ENCODE measurements at places on chromosomes 5 and 9.
A peak's percentile ranks its signal among the peaks of the same experiment; 100 is the strongest.

- DNase-seq = no peak
These were observed at the start of gene CXXC5 for GRCh38 chr5:139648205-139649081. TSS of gene CXXC5 (plus strand) at chr5:139648349. CDS start at chr5:139680524, 32,175 bp downstream.

- DNase-seq = no peak
These were observed 620.3 kb upstream of the WWC1 start for GRCh38 chr5:167671176-167671575.

DNA sequence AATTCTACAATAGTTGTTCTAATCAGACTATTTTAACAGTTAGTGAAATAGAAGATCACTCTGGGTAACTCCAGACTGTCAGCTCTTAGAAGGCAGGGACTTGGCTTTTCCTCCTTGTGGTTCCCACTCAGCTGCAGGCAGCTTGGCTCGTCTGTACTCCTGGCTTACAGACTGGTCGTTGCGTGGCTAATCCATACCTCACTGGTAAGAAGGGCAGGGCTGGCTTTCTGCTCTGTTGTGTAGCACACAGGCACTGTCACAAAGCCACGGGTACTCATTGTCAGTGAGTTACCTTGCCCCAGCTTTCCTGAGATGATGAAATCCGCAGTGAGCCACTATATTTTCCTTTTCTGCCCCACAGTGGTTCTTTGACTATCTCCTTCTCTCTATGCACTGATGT, 1.8 kb upstream of the PRLR start:
- no peak for DNase-seq

- no peak for DNase-seq
These were observed 47.9 kb downstream of the NDUFAF2 start for GRCh38 chr5:60992871-60993270.

DNA sequence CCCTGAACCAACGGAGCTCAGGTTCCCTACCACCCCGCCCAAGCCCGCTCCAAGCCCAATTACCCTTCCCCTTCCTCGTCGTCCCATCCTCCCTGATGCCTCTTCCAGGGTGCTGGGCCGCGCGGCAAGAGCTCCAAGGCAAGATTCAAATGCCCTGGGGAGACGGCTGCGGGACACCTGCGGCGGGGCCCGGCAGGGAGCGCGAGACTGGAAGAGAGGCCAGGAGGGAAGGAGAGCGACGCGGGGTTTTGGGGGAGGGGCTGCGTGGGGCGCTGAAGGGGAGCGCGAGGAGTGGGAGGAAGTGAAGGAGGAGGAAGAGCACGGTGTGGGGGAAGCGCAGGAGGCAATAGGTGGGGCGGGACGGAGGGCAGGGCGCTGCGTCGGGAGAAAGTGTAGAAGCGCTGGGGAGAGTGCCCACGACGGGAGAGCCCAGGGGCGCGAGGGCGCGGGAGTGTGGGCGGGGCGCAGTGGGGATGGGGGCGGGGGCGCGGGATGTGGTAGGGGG, 975 bp upstream of the NXNL2 start:
- DNase-seq = no peak

- DNase-seq = no peak
These were observed 67.0 kb downstream of the ZNF366 start for GRCh38 chr5:72440207-72440638.

GRCh38 chr5:41735213-41735612, 135.0 kb downstream of the OXCT1 start:
- no peak for DNase-seq

- DNase-seq = no peak
These were observed 173.0 kb downstream of the OLFM1 start for GRCh38 chr9:135260221-135261180.

DNA sequence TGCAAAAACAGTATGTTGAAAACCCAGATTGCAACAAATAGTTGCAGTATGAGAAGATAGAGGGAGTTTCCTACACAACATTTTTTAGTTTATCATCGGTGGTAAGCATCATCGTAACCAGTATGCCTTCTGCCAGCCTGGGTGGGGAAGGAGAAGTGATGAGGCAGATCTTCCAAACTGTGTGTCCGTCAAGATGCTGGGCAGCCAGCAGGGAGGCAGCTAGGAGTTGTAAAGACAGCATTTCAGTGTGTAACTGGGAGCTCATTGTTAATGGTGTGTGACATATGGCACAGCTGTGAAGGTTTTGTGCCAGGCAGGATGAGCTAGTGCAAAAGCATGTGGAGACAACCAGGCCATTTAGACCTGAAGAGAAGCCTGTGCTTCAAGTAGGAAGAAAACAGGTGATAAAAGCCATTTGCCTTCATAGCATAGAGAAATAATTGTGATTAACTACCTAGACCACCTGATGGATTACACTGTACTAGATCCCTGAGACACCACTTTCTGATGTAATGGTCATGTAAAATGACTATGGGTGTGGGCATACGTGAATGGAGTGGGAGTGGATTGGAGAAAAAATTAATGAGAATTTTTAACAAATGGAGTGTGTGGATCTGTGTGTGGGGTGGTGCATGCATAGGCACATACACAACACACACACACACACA, 347.0 kb upstream of the ADAMTSL1 start:
- no peak for DNase-seq

- DNase-seq = no peak
These were observed 125.5 kb upstream of the IFNE start for GRCh38 chr9:21607576-21607975.

- DNase-seq = no peak
These were observed 64.6 kb downstream of the GABRB2 start for GRCh38 chr5:161481922-161482321.

DNA sequence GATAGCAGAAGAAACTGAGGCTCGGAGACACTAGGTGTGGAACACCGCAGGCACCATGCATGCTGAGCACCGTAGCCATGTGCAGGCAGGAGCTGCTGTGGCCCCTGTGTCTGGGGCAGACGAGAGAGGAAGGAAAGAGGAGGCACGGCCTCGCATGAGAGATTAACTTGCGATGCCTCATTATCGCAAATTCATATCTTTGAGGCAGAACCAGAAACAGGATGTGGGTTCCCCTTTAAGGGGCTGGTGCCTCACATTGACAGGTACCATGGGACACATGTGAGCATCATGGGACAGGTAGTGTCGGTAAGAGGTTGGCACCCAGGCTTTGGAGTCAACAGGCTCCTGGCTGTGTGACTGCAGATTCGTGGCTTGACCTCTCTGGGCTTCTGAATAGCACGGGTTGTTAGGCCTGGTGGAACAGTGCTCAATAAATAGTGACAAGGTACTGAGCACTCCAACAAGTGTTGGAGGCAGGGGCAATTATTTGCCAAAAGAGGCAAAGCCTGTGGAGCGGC, 40.8 kb downstream of the NAIF1 start:
- peak; percentile 80 for DNase-seq

DNA sequence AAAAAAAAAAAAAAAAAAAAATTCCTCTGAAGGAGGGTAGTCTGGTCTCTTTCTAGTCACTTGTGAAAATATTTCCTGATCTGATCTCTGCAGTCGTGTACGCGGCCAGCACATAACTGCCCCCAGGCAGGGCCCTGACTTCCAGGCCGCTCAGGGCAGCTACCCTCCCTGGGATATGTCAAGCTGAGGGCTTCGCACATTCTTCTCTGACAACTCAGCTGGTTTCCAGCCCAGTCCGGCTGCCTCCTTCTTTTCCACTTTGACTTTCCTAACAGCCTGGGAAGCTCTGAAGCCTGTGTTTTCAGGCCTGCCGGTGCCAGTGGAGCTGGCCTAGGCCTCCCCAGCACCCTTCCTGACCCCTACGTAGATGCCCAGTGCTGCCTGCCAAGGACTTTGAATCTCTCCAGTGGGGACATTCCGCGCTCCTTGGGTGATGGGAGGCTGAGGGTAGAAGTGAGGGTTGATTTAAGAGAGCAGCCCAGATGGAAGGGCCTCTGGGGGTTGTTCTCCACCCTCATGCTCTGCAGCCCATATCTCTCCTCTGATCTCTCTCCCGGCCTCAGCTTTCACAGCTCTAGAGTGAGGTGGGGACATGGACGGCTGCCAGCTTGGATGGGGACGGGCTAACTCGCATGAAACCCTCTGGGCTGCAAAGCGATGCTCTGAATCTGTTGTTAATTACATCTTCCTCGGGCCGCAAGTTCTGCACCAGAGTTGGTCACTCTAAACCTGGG, 20.7 kb downstream of the COL5A1 start:
- DNase-seq = no peak

DNA sequence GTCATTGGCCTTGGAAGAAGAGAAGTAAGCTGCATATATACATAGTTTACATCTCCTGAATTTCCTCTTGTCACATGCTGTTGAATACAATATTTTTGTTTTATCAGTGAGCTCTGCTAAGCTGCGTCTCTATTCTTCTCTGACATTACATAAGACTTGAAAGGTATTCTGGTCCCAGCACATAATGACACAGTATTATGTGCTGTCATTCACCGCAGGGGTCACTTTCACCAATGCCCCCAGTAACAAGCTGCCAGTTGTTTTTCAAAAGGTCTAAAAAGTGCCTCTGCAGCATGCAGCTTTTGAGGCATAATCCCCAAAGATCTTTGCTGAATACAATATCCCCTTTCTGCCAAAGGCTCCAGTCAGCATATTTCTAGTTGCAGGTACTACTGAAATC, 349.0 kb upstream of the FAM174A start:
- DNase-seq = no peak

- DNase-seq = no peak
These were observed 157.5 kb upstream of the FSTL4 start for GRCh38 chr5:133769842-133770241.

- no peak for DNase-seq
These were observed 1.6 kb downstream of the FER start for GRCh38 chr5:108749128-108749861.

DNA sequence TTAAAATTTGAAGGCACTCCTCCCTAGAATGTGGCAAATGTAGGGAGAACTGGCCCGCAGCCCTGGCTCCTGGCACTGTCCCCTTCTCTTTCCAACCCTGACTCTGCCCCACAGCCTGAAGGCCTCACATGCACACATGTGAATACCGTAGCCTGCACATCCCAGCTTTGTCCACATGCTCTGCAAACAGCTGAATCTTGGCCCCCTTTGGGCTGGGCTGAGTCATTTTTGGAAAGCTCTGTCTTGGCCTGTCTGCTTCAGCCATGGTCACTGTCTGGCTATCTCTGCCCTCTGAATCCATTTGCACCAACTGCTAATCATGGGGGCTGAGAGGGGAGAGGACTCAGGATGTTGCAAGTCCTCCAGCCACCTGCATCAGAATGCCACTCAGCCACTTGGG, 22.1 kb upstream of the GALNT10 start:
- DNase-seq = no peak

GRCh38 chr5:179467441-179467840, 82.9 kb upstream of the RUFY1 start:
- no peak for DNase-seq

DNA sequence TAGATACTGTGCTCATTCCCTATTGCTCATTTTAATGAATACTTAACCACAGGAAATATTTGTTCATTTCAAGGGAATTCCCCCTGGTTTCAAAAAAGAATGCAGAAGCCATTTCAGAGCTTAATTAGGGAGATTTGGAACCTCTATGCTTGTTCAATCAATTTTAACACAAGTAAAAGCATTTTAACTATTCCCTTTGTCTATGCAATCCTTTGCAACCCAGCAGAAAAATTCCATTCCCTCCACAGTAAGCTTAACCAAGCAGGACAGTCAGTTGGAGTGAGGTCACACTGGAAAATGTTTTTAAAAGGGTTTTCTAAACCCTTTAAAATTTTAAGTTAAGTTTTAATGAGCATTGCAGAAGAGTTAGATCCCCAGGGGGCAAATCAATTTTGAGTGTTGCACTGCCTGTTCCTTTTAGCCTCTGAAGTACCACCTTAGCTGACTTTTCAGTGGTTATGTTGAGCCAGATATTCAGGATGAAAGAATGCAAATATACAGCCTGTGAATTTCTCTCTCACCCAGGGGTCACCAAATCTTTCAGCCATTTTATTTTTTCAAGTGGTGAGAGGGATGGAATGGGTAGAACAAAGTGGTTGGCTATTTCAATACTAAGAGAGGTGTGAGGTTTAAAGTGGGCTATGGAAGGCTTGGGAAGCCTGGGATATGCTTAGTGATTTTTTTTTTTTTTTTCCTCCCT, 356.2 kb upstream of the NUDT12 start:
- no peak for DNase-seq

- no peak for DNase-seq
These were observed 227.9 kb downstream of the ESM1 start for GRCh38 chr5:54757541-54757940.

GRCh38 chr9:20349568-20349967, 272.7 kb downstream of the MLLT3 start:
- DNase-seq = no peak

GRCh38 chr5:58108511-58108910, 351.4 kb downstream of the PLK2 start:
- no peak for DNase-seq

DNA sequence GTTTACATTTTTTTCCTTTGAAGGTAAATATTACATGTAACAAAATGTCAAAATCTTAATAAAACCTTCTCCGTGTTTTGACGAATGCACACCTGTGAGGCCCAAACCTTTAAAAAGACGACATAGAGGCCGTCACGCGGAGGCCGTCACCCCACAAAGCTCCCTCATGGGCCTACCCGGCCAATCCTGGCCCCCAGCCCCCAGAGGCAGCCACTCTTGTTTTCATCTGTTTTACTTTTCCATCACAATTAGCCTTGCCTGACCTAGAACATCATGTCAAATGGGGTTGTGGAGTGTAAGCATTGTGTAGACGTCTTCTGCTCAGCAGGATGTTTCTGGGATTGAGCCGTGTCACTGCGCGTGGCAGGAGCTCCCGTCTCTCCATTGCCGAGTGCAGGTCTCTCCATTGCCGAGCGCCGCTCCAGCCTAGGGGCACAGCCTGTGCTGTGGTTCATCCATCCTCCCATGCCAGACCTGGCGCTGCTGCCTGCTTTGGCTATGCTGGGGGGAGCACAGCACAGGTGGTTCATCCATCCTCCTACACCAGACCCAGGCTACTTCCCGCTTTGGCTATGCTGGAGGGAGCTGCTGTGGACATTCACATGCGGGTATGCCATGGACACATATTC, 52.2 kb upstream of the IRX4 start:
- no peak for DNase-seq

GRCh38 chr5:90050103-90050502, 359.5 kb downstream of the CETN3 start:
- no peak for DNase-seq

DNA sequence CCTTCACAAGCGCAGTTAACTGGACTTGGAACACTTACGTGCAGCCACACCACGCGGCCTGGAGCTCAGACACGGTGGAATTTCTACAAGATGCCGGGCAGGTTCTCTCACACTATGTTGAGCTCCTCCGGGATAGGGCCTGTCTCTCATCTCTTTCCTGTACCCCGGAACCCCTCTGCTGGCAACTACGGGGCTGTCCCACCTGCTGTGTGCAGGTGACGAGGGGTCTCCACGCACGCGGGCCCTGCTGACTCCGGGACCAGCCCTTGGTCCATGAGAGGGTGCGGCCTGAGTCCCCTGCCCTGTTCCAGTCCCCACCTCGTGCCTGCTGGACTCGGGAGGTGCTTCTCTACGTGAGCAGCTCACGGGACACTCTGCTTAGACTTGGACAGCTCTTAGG, 40.1 kb downstream of the SLC6A3 start:
- DNase-seq = no peak

DNA sequence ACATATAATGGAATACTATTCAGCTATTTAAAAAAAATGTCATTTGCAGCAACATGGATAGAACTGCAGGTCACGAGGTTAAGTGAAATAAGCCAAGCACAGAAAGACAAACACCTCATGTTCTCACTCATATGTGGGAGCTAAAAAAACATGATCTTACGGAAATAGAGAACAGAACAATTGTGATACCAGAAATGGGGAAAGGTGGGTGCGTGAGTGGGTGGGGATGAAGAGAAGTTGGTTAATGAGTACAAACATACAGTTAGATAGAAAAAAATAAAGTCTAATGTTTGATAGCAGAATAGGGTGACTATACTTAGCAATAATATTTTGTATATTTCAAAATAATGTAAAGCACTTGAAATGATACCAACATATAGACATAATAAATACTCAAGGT, 38.7 kb downstream of the FAM114A2 start:
- no peak for DNase-seq

All from activated effector memory CD4-positive, alpha-beta T cell treated with Interleukin-2 at 50 U/mL for 16 hours (primary cell).